ENCODE measurements at places on chromosomes 12 and 14. TPM values are rescaled to one million over a fixed set of nuclear protein-coding genes. Genes with fewer than 3 reads are reported as not detected.

Gene ANO6
- 32.0 TPM for total RNA-seq

Gene TWF1
- total RNA-seq = 31.5 TPM

GRCh38 chr12:22467190-22467589, 77.2 kb downstream of the C2CD5 start:
- DNase-seq = no peak

DNA sequence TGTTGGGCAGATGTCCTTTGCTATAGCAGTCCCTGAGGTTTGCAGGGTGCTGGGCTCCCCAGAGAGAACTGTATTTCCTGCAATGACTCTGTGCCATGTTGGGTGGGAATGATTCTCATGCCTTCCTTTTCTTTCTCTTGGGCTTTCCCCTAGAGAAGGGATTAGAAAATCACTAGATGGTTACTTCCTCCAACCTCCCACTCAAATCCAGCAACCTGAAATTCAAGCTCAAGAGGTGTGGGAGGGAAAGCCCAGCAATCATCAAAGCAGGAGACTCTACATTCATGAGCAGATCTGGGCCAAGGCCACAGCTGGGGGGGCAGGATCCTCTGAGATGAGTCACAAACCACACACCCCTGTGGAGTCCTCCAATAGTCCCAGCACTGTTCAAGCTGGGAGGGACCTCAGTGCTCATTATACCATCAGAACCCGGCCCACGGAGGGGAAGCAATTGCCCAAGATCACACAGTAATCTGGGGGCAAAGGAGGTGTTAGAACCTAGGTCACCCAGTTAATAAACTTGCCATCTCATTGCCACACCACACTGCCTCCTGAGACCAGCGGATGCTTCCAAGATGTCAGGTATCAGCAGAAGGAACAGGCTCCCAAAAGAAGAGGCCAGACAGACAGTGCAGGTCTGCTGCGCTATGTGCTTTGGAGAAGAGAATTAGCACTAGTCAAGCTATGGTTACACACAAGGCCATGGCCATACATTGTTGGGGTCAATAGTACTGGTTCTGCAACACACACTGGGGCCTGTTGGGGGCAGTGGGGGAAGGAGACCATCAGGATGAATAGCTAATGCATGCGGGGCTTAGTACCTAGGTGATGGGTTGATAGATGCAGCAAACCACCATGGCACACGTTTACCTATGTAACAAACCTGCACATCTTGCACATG, 65.7 kb downstream of the TTC9 start:
- no peak for DNase-seq
